ENCODE measurements at places on chromosomes 2 and 18.

GRCh38 chr2:82317012-82317411 lies 2012.5 kb upstream of the LRRTM1 start:
- no peaks in the 10 kb centered on the region for H3K4me1 ChIP-seq
- H3K27ac ChIP-seq = no peak overlapping the region
- H3K27me3 ChIP-seq = no peaks in the 10 kb centered on the region
- no peak for DNase-seq

DNA sequence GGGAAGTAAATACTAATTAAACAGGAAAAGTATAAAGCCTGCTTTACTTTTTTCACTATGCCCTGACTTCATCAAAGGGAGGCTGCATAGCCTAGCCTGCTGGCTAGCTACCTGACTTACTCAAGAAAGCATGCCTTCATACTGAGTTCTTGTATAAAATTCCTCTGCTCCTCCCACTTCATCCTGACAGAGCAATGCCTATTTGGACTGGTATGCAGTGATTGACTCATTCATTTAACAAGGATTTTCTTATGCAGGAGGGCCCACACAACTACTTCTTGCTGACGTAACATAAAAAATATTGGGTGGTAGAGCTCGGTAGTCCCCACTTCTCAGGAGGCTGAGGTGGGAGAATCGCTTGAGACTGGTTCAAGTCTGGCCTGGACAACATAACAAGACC lies 70.5 kb downstream of the PRPF40A start:
- no peaks in the 10 kb centered on the region for H3K36me3 ChIP-seq
- no peak overlapping the region for H3K4me3 ChIP-seq
- DNase-seq = no peak
- H3K4me1 ChIP-seq = no peaks in the 10 kb centered on the region
- peaks cover 4% of the 10 kb centered on the region for H3K27me3 ChIP-seq

GRCh38 chr2:47888581-47889280 lies 17.6 kb downstream of the FBXO11 start:
- H3K27ac ChIP-seq = no peak overlapping the region
- H3K4me1 ChIP-seq = peaks cover 5% of the 10 kb centered on the region
- no peak overlapping the region for H3K4me3 ChIP-seq
- H3K36me3 ChIP-seq = no peaks in the 10 kb centered on the region
- no peaks in the 10 kb centered on the region for H3K27me3 ChIP-seq
- DNase-seq = no peak

DNA sequence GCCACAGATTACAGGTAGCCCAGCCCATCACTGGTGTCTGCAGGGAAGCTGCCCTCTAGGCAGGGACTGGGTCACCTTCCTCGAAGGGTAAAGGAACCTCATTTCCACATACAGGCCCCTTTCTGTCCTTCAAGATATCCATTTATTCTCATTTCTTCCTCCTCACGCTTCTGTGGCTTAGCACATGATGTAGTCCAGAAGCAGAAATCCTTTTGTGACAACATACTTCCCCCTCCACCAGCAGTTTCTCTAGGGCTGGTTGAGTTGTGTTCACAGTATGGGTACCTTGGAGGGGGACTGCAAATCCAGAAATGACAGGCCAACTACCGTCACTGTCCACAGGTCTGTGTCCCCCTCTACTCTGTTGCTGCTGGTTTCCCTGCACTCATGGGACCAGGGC lies 364.9 kb downstream of the ANAPC1 start:
- no peaks in the 10 kb centered on the region for H3K36me3 ChIP-seq
- no peak overlapping the region for H3K27ac ChIP-seq
- H3K27me3 ChIP-seq = no peaks in the 10 kb centered on the region
- DNase-seq = no peak

DNA sequence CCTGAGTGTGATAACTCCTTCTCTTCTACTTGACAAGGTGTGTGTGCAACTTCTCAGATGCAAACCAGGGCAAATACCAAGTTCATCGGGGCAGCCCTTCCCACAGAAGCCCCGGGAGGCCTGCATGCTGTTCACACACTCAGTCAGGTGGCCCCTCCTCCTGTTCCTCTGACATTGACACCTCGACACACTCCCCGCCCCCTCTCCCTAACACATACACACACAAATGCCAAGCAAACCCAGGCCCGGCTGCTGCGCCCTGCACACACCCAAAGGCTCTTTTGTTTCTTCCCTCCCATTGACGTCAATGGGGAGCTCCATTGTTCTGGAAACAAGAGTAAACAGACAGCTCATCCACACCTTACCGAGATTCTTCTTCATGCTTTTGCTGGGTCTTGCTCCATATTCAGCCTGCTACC lies 1.7 kb upstream of the PER2 start:
- no peak overlapping the region for H3K27ac ChIP-seq
- H3K27me3 ChIP-seq = peaks cover 5% of the 10 kb centered on the region
- peaks cover 10% of the 10 kb centered on the region for H3K4me1 ChIP-seq
- H3K4me3 ChIP-seq = peak overlapping the region; percentile 84
- no peak for DNase-seq

GRCh38 chr18:9096685-9097084 lies 5.8 kb upstream of the NDUFV2 start:
- no peak for DNase-seq
- H3K4me3 ChIP-seq = no peak overlapping the region
- no peaks in the 10 kb centered on the region for H3K36me3 ChIP-seq
- H3K27ac ChIP-seq = no peak overlapping the region
- peaks cover 9% of the 10 kb centered on the region for H3K4me1 ChIP-seq

- H3K4me3 ChIP-seq = no peak overlapping the region
- H3K36me3 ChIP-seq = no peaks in the 10 kb centered on the region
- DNase-seq = no peak
- no peaks in the 10 kb centered on the region for H3K4me1 ChIP-seq
Observed at GRCh38 chr18:69935319-69936190, 12.1 kb downstream of the CD226 start.

DNA sequence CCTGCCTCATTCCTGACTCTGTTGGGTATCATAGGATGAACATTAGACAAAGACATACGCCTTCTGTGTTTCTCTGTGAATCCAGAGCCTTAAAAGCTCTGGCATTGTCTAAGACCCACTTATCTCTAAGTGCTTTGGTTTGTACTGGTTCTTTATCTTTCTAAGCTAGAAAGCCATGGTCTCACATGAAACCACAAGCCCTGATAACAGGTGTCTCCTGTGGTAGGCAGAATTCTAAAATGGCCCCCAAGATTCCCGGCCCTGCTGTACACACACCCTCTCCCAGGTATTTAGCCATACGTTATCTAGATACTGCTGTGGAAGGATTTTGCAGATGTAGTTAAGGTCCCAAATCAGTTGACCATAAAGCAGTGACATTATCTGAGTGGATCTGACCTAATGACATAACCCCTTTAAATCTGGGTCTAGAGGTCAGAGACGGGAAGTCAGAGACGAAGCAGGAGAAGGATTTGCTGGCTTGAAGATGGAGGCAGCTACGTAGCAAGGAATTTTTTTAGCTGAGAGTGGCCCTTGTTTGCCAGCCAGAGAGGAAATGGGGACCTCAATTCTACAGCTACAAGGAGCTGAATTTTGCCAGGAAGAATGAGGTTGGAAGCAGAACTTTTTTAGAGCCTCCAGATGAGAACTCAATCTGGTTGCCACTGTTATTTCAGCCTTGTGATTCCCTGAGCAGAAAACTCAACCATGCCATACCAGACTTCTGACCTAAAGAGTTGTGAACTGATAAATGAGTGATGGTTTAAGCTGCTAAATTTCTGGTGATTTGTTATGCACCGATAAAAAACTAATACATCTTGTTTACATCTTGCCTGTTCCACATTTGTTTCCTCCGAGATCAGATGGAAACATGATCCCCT lies 186.7 kb downstream of the CAMKMT start:
- H3K27me3 ChIP-seq = peaks cover 4% of the 10 kb centered on the region
- no peaks in the 10 kb centered on the region for H3K36me3 ChIP-seq
- H3K27ac ChIP-seq = peak overlapping the region; percentile 44
- H3K4me1 ChIP-seq = peaks cover 43% of the 10 kb centered on the region

All from glutamatergic neuron (in vitro differentiated cells).